ENCODE measurements at places on chromosomes 7 and 10.
A peak's percentile ranks its signal among the peaks of the same experiment; 100 is the strongest.

GRCh38 chr10:62964026-62964425, 147.9 kb upstream of the EGR2 start:
- DNase-seq: no peak

- no peak for DNase-seq
Measured at GRCh38 chr10:130542761-130543160, 406.6 kb downstream of the GLRX3 start.

GRCh38 chr10:44811072-44811471, 100.1 kb upstream of the TMEM72 start:
- DNase-seq: no peak

DNA sequence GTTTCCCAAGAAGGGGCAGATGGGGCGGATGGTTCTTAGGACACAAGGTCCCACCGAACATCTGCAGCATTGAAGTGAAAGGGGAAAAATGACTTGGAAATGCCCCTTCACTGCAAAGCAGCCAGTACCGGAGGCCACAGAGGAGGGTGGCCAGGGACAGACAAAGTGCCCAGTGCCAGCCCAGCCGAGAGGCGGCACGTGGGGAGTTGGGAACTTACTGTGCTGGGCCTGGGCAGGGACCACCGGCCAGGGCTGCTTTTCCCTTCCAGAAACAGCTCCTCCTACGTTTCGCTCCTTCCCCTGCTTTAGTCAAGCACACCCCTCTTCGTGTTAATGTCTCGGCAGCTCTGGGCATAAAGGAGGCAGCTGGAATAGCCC, 129.2 kb downstream of the TNS3 start:
- DNase-seq: no peak

DNA sequence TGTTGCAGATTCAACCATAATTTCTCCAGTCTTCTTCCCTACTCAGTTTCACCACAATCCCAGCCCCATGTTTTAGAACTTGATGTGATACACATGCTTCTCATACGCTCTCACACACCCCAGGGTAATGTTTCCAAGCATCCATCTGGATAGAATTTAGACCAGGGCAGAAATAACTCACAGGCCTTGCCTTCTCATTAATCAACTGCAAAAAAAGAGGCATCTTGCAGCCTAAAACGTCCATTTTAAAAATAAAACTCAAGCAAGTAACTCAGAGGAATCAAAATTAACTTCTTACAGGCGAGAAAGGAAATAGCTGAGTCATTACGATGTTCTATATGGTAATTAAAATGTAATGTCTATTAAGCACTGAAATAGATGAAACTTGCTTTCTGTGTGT, 127.2 kb upstream of the RSU1 start:
- DNase-seq: no peak

GRCh38 chr10:99582255-99582770, 37.9 kb downstream of the SLC25A28 start:
- DNase-seq: no peak

DNA sequence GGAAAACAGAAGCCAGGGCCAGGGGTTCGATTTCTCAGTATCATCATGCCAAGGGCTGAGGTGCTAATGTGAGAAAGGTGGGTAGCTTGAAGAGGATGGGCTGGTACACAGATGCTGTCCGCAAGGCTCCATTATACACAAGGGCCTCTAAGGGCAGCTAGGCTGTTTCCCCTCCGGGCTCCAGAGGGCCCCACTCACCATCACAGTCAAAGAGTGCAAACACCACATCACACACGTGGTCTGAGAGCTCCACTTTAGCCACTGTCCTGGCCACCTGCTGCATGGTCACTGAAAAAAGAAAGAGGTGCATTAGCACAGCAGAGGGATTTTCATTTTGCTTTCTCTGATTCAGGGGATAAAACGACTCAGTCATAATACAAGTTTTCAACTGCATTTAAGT, 20.9 kb upstream of the DNAJB12 start:
- DNase-seq: no peak

DNA sequence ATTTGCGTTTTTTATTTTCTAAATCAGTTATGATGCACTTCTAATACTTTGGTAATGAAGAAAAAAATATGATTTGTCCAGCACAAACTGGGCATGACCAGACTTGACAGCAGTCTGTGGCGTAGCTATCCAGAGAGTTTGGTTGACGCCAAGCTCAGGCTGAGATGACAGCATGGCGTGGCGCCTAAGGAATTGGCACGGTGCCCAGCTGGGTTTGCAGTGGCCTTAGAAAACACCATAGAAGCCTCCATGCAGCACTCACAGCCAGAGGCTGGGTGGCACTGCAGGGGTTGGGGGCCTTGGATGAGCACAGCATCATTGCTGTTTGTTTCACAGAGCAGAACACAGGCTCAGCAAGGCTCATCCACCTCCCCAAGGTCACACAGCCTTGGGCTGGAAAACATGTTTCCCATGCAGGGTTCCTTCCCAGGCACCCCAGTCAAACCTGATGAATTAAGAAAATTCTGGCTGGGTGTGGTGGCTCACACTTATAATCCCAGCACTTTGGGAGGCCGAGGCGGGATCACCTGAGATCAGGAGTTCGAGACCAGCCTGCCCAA, 88.9 kb downstream of the GTF2IRD1 start:
- DNase-seq: no peak

DNA sequence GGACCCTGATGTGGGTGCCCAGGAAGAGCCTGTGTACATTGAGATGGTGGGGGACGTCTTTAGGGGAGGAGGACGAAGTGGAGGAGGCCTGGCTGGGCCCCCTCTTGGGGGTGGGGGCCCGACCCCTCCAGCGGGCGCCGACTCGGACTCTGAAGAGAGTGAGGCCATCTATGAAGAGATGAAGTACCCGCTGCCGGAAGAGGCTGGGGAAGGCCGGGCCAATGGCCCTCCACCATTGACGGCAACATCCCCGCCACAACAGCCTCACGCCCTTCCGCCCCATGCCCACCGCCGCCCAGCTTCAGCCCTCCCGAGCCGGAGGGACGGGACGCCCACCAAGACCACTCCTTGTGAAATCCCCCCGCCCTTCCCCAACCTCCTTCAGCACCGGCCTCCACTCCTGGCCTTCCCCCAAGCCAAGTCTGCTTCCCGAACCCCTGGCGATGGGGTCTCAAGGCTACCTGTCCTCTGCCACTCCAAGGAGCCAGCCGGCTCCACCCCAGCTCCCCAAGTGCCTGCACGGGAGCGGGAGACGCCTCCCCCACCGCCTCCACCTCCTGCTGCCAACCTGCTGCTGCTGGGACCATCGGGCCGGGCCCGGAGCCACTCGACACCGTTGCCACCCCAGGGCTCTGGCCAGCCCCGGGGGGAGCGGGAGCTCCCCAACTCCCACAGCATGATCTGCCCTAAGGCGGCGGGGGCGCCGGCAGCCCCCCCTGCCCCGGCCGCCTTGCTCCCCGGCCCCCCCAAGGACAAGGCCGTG, 4.8 kb downstream of the NYAP1 start:
- DNase-seq: no peak

GRCh38 chr7:2231992-2232765, 566 bp downstream of the MAD1L1 start:
- peak; percentile 12 for DNase-seq

- DNase-seq: no peak
Measured at GRCh38 chr7:10685040-10685439, 288.6 kb upstream of the PHF14 start.

GRCh38 chr10:90858461-90858968, 676 bp upstream of the HTR7 start:
- DNase-seq: no peak

GRCh38 chr10:96834120-96834519, 2.0 kb downstream of the LCOR start:
- no peak for DNase-seq

GRCh38 chr10:75111907-75112679, 637 bp downstream of the SAMD8 start:
- peak; percentile 27 for DNase-seq

DNA sequence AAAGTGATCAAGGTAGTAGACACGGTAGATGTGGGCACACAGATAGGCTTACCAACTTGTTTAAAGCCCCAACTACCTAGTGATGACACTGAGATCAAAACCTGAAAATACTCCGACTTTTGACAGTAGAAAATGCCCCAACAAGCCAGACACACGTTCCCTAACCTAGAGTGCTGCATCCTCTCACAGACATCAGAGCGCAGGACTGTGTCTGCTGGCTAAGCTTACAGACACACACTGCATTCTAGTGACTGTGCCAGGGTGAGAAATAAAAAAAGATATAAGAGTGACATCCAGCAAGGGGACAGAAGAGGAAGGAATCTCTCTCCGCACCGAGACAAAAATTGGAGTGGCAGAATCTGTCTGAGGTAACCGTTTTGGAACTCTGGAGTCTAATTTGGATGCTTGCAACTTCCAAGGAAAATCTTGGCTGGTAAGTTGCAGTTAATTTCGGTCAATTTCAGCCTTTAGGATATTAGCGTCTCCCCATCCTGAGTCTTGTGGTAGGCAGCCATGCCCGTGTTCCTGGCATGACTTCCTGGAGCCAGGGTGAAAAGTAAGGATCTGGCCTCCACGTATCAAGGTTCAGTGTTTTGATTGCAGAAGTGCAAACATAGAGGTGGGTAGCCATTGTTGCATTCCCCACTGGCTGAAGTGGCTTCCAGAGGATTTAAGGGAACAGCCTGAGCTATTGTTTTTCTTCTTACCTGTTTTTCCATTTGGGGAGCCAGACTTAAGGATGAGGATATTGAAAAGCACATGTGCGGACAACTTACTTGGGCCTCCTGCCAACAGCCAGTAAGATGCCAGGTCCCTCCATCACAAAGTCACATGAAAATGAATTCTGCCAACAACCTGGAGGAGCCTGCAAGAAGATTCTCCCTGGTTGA, 124.1 kb downstream of the SMURF1 start:
- DNase-seq: no peak

GRCh38 chr7:148290538-148290937, 300.0 kb upstream of the C7orf33 start:
- DNase-seq: no peak

DNA sequence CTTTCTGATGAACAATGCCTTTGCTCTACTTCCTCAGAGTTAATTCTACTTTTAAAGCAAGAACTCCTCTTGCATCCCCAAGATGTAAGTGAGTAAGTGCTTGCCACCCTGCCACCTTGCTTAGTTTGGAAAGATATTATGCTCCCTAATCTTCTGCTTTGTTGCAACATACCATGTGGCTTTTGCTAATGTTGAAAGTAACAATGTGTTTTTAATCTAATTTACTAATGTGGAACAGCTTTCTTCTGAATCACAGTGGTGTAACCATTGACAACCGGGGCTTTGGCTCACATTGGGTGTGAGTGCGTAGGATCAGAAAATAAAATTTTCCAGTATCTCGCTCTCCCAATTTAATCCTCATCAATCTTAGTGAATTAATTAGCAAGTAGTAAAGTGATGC, 254.1 kb upstream of the PTER start:
- no peak for DNase-seq

DNA sequence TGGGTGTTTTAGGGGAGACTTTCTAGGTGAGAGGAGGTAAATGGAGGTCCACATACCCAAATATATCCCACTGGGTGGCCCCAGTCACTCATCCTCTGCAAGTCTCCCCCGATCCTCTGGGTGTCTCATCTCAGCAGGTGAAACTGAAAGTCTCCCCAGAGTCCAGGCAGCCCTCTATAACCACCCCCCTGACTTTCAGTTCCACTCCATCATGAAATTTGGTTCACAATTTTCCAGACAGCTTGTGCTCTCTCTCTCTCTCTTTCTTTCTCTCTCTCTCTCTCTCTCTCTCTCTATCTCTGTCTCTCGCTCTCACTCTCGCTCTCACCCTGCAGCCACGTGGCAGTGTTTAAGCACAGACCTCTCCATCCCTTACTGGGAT, 56.7 kb upstream of the ELN start:
- no peak for DNase-seq

DNA sequence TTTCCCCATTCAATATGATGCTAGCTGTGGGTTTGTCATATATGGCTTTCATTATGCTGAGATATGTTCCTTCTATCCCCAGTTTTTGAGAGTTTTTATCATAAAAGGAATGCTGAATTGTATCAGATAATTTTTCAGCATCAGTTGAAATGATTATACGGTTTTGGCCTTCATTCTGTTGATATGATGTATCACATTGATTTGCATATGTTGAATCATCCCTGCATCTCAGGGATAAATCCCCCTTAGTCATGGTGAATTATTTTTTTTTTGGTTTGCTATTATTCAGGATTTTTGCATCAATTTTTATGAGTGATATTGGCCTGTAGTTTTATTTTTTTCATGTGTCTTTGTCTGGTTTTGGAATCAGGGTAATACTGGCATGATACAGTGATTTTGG, 1152.3 kb upstream of the C7orf33 start:
- DNase-seq: no peak

GRCh38 chr10:21507150-21507549, 18.3 kb downstream of the SKIDA1 start:
- DNase-seq: no peak

GRCh38 chr7:47713595-47713994, 131.7 kb upstream of the TNS3 start:
- no peak for DNase-seq

GRCh38 chr10:18397906-18398305, 253.5 kb downstream of the NSUN6 start:
- DNase-seq: no peak

DNA sequence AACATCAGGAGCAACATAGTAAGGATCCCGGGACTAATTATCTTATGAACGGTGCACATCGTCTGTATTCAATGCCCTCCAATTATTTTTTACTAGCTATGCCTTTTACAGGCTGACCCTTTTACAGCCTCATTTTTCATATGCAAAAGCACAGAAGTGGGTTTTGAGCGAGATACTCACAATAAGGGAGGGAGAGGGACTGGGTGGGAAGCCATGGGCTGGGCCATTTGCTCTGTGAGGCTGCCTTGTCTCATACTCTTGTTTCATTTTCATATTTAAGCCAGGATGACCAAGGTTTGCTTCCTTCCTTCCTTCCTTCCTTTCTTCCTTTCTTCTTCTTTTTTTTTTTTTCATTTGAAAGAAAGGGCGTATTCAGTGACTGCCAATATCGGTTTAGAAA, 259.3 kb downstream of the TRIL start:
- DNase-seq: no peak

- peak; percentile 71 for DNase-seq
Measured at GRCh38 chr10:126041804-126042231, 145.5 kb downstream of the FANK1 start.

- no peak for DNase-seq
Measured at GRCh38 chr7:148567524-148567923, 23.0 kb upstream of the C7orf33 start.
